Stimulated activated CD8-positive, alpha-beta memory T cell treated with anti-CD3 and anti-CD28 coated beads, Interleukin-2, amount 100 ng/mL, for 48 hours (primary cell): ENCODE measurements at places on chromosomes 11 and 22.

GRCh38 chr11:121649798-121650197 lies 197.0 kb upstream of the SORL1-AS1 start:
- DNase-seq = no peak

DNA sequence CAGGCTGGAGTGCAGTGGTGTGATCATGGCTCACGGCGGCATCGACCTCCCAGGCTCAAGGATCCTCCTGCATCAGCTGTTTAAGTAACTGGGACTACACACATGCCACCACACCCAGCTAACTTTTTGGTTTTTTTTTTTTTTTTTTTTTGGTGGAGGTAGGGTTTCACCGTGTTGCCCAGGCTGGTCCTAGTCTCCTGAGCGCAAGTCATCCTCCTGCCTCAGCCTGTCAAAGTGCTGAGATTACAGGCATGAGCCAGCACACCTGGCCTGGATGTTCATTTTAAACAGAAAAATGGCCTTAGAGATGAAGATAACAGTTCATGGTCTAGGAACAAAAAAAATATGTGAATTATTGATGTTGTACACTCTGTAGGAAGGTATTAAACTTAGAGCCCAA lies 13.6 kb upstream of the SLC25A18 start:
- no peak for DNase-seq

DNA sequence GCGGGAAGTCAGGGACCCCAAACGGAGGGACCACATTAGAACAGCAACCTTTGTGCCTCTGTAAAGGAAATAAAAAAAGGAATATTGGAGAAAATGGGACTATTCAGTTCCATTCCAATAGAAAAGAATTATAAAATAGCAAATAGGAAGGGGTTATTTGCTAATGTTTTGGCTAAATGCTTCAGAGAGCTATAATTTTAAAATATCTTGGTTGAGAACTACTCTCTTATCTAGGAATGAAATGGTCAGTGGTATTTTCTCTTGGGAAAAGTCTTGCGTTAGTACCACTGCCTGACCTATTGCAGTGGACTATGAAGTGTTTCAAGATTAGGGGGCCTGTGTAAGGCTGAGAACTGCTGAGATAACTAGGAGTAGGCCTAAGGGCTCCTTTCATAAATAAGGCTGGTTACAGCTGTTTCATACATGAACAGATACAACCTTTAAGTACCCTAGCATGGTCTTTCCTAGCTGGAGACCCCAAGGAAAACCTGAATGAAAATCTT lies 6.9 kb upstream of the WEE1 start:
- no peak for DNase-seq

DNA sequence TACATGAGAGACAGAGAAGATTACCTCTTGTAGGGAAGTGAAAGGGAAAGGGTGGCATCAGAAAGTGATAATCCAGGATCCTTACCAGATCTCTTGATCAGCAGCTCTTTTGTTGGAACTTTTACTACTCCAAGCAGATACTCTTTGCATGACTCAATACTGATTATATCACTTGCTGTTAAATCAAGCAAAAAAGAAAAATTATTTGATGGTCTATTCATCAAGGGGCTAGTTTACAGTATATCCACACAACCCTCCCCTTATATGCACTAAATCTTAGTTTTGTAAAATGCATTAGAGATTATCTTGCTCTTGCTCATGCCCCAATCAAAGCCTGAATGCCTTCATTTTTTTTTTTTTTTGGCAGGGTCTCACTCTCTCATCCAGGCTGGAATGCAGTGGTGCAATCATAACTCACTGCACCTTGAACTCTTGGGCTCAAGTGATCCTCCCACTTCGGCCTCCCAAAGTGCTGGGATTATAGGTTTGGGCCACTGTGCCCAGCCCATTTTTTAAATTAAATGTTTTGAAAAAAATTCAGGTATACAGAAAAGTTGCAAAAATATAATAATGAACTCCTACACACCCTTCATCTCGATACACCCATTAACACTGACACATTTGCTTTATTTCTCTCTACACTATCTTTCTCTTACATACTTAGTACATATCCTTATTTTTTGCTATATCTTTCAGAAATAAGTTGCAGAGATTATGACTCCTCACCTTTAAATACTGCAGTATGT lies 76.1 kb upstream of the UCP3 start:
- no peak for DNase-seq

GRCh38 chr22:46055181-46055875 lies 78.4 kb upstream of the WNT7B start:
- no peak for DNase-seq

- DNase-seq = no peak
Measured at GRCh38 chr22:17717708-17718107, 56.6 kb downstream of the BID start.

- DNase-seq = no peak
Measured at GRCh38 chr11:105734426-105734825, 124.6 kb downstream of the GRIA4 start.

- no peak for DNase-seq
Measured at GRCh38 chr11:30018495-30018894, 1.7 kb upstream of the KCNA4 start.

DNA sequence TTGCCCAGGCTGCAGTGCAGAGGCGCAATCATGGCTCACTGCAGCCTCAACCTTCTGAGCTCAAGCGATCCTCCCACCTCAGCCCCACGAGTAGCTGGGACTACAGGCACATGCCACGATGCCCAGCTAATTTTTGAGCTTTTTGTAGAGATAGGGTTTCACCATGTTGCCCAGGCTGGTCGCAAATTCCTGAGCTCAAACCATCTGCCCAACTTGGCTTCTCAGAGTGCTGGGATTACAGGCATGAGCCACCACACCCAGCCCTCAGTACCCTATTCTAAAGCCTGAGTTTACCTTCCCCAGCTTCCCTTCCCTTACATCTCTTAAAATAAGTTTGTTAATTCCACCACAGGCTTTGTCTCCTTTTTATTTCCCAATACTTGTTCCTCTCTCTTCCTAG lies 59.1 kb downstream of the AMBRA1 start:
- DNase-seq = no peak

DNA sequence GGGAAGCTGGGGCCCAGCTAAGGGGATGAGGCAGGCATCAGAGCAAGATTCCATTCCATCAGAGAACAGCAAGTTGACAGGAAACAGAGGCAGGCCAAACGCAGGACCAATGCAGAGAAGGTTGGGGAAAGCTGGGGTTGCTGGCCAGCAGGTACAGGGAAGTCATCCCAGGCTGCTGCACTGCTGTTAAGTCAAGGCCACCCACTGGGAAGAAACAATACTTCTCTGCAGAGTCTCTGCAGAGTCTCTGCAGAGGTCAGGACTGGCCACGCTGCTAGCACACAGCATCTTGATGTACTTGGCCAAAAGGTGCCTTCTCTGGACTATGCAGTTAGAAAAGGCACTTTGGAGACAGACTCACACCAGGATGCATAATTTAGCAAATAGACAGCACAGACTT lies 68.5 kb upstream of the CSNK2A3 start:
- DNase-seq = no peak

DNA sequence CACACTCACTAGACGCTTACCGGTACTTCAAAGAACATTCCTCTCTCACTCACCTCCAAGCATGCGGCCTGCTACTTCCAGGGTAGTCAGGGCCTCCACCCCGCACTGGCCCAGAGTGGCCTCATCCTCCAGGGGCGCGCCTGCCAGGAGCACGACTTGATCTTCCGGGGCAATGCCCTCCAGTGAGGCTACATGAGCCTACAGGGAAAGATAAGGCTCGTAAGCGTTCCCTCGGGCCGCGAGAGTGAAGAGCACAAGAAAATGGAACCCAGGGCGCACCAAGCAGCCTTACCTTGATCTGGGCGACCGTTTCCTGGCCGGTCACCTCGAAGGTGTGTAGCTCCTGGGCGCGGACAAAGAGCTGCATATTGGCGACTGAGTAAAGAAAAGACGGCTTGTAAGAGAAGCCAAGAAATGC lies 478 bp downstream of the FAU start:
- DNase-seq = no peak

GRCh38 chr11:17544181-17544622 lies at the start of gene USH1C:
TSS of gene USH1C (minus strand) at chr11:17544416. CDS start at chr11:17544307, 109 bp downstream.
- DNase-seq = peak; percentile 14
